ENCODE measurements at places on chromosomes 6 and 20.

DNA sequence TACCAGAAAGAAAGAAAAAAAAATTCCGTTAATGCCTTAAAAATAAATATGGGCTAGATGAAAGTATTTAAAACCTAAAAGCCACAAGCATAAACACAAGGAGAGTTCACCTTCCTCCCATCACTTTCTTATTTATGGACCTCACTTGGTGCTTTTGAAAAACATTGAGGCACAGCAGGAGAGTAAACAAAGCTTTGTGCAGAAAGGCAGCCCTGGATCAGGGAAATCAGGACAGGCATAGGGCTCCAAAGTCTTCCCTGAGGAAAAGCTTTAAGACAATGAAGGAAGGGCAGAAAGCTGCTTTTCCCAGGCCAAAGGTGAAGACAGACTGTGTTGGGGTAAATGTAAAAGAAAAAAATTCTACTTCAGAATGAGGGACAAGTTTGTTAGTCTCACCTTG, 207.9 kb downstream of the CLVS2 start:
- no peak for DNase-seq

- DNase-seq = no peak
Measured at GRCh38 chr6:130966344-130966980, 96.6 kb downstream of the EPB41L2 start.

- DNase-seq = no peak
Measured at GRCh38 chr6:157885876-157886275, 62.8 kb downstream of the SNX9 start.

- no peak for DNase-seq
Measured at GRCh38 chr6:143234734-143235133, 174.0 kb downstream of the AIG1 start.

DNA sequence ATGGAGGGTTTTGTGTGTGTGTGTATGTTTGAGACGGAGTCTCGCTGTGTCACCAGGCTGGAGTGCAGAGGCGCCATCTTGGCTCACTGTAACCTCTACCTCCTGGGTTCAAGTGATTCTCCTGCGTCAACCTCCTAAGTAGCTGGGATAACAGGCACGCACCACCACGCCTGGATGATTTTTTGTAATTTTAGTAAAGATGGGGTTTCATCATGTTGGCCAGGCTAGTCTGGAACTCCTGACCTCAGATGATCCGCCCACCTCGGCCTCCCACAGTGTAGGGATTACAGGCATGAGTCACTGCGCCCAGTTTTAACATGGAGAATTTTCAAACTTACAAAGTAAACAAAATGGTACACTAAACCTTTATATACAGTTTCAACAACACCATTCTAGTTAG, 22.8 kb downstream of the AMD1 start:
- no peak for DNase-seq

DNA sequence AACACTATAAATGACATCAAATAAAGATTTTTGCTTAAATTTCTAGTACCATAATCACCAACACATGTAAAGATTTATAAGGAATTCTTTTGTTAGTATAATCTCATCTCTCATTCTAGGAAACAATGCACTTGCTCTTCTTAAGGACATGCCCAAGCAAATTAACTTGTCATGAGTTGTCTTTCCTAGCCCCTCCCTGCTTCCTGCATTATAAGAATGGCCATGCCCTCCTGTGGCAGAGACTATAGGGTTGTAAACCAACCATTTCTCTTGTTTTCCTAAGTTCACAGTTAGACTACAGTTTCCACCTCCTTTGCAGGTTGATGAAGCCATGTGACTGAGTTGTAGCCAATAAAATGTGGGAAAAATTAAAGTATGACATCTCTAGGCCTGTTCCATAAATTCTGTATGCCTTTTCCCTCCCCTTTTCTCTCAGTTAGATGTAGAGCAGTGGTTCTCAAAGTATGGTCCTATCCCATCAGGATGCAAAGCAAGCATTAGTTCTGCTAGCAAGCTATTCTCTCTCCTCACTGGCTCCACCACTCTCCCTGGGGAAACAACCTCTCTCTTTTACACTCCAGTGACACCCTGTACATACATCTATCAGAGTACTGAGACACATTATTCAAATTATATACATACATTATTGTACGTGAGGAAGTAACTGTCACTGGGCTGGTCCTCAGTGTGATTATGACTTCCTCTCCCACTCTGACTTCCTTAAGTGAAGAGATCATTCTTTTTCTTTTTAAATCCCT, 295.0 kb downstream of the PKHD1 start:
- DNase-seq = no peak

GRCh38 chr6:163085861-163086623, 328.5 kb upstream of the QKI start:
- DNase-seq = no peak

DNA sequence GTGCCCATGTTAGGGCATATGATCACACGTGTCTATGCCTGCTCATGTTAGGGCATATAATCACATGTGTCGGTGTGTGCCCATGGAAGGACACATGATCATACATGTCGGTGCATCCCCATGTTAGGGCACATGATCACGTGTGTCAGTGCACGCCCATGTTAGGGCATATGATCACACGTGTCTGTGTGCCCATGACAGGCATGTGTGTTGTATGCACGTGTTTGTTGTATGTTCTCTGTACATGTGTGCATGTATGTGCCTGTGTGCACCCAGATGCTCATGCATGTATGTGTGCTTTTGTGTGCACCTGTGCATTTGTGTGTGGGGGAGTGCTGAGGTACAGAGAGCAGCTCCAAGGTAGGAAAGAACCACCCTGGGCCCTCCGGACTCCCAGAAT, 29.8 kb downstream of the YTHDF1 start:
- DNase-seq = no peak

GRCh38 chr6:101268541-101268940, 125.0 kb upstream of the GRIK2 start:
- no peak for DNase-seq

GRCh38 chr6:18501663-18502013, 114.5 kb downstream of the RNF144B start:
- no peak for DNase-seq

- DNase-seq = no peak
Measured at GRCh38 chr20:8242827-8243724, 111.0 kb downstream of the PLCB1 start.

DNA sequence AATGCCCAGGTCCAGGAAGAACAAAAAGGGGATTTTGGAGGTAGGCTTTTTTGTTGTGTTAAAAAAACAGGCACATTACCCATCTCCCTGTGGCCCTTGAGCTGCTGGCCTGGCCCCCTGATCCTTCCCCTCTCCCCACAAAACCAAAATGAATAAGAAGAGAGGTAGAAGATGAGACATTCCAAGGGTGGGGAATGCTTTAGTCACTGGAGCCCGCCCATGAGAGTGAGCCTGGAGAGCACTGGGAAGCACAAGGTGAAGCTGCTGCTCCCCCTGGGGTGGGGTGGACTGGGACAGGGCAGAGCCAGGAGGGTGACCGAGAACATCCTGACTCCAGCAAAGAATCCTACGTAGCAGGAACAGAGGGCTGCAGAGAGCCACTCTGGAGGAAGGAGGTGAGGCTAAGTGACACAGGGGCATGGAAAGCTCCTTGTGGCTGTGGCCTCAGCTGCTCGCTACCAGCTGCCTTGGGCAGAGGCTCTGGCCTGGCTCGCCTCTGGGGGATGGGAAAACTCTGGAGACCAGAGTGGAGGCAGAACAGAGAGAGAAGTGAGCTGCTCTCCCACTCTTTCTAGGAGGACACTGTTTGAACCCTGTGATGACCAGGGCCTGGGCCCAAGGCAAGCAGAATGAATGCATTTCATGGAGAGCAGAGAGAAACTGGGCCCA, 48.3 kb downstream of the AKAP7 start:
- no peak for DNase-seq

GRCh38 chr6:149646599-149646998, 1.9 kb downstream of the KATNA1 start:
- DNase-seq = no peak

DNA sequence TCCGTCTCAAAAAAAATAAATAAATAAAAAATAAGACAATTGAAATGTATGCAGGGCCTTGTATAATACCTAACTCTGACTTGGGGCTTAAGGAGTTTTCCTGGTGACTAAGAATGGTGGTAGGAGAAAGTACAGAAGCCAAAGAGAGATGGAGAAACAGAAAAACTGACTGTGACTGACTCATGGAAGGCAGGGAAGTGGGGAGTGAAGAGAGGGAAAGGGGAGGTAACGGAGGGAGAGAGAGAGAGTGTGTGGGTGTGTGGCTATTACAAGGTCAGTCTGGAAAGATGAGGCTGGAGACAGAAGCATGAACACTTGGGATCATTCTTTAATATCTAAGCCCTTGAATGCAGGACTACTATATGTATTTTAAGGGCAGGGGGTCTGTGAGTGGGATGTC, 38.5 kb downstream of the SNRNP48 start:
- no peak for DNase-seq

DNA sequence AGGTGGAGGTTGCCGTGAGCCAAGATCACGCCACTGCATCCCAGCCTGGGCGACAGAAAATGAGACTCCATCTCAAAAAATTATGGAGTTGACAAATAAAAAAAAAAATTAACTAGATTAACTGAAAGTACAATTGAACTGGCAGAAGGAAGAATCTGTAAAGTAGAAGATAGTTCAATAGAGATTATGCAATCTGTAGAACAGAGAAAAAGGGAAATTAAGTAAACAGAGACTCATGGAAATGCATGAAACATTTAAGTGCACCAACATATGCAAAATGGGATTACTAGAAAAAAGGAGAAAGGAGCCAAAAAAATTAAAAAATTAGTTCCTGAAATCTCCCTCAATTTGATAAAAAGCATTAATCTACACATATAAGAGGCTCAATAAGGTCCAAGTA, 188.8 kb upstream of the KHDRBS2 start:
- no peak for DNase-seq

- DNase-seq = no peak
Measured at GRCh38 chr6:102474041-102474807, 1080.7 kb downstream of the GRIK2 start.

- DNase-seq = no peak
Measured at GRCh38 chr6:170561555-170561954, 7.4 kb downstream of the TBP start.

GRCh38 chr6:111806165-111806547, 67.1 kb downstream of the FYN start:
- DNase-seq = no peak

DNA sequence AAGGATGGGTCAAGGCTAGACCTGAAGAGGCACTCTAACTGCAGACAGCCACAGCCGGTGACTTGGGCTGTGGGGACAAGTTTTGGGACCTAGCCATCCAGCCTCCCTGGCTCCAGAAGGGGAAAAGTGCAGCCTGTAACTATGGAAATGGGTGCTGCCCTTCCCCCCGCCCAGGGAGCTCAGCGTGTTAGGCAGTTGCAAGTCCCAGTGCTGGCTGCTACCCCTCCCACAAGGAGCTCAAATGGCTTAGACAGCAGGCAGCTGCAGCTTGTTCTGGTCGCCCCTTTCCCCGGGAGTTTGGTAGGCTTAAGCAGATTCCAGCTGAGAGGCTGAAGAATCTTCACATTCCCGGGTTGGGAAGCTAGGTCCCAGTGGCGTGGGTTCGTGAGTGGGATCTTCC, 162.6 kb downstream of the FAM83B start:
- DNase-seq = no peak

DNA sequence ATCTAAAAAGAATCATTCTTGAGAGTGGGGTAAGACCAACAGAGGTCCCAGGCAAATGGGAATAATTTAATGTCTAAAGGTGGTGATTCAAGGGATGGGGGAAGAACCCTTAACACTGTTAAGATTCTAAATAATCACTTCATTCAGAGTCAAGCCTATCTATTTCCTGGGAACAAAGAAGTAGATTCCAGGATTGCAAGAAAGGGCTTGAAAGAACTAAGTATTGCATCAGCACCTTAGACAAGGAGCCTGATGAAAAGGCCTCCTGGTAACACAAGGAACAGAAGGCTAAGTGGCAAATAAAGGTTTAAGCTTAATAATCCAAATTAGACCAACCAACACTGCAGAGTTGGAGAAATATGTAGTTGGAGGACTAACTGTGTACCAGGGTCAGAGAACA, 620.7 kb upstream of the BTBD3 start:
- no peak for DNase-seq

DNA sequence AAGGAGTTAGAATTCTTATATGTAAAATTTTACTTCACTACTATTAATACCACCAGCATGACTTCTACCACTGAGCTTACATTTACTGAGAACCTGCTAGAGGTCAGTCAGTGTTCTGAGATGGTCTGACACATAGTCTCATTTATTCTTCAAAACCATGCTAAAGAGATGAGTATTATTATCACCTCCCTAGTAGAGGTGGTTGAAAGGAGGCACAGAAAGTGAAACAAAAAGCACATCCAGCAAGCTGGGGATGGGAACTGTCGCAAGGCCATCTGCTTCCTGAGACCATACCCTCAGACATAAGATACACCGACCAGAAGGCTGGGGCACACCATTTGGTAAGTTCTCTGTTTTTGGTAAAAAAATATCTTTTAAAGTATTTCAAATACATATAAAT, 137.7 kb downstream of the INSM1 start:
- DNase-seq = no peak

DNA sequence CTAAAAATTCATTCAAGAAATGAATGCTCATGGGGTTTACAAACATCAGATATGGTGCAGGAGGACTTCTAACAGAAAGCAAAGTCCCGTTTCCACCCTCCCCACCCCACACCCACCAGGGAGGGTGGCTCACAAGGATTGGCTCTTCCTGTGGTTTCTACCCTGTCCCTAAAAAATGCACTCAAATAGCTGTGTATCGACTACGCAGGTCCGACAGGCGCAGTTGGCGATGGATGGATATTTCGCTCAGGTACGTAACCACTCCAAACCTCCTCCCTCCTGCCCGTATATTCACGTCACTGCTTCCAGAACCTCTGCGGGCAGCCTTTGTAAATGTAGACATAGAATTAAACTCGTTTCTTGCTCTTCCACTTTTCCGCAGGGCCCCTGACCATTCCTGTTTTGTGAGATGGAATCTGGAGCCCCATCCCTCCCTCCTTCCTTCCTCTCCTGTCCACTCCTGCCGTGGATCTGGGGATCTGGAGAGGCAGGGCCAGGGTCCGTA, 264.3 kb downstream of the BMP7 start:
- DNase-seq = no peak

- peak; percentile 26 for DNase-seq
Measured at GRCh38 chr6:150641398-150642139, 41.9 kb downstream of the PLEKHG1 start.
